ENCODE measurements at places on chromosomes 2 and 18.

DNA sequence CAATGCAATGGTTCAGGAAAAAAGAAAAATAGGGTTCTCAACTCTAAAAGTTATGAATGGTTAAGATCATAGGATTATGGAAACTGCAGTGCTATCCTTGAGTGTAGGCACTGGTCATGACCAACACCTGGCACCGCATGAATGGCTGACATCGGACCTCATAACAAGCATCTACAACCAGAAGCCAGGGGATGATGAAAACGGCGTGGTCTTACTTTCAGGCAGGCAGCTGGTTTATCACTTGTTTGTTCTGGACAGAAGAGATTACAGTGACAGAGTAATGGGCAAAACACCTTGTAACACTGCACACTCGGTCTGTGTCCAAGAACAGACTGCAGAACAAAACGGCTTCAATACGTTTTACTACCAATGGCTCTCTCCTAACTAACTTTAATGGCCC lies 132.8 kb downstream of the STK39 start:
- H3K27ac ChIP-seq = no peak overlapping the region
- DNase-seq = no peak
- H3K4me1 ChIP-seq = 0 out of 2 replicates have a peak, but pooled peaks cover 7% of the 10 kb centered on the region
- H3K36me3 ChIP-seq = no peaks in the 10 kb centered on the region
- no peak overlapping the region for H3K4me3 ChIP-seq
- no peaks in the 10 kb centered on the region for H3K27me3 ChIP-seq

- no peak overlapping the region for H3K4me3 ChIP-seq
- H3K4me1 ChIP-seq = no peaks in the 10 kb centered on the region
- no peaks in the 10 kb centered on the region for H3K27me3 ChIP-seq
- H3K36me3 ChIP-seq = no peaks in the 10 kb centered on the region
- H3K27ac ChIP-seq = no peak overlapping the region
- DNase-seq = no peak
Measured at GRCh38 chr2:170587922-170588321, 127.2 kb upstream of the SP5 start.

DNA sequence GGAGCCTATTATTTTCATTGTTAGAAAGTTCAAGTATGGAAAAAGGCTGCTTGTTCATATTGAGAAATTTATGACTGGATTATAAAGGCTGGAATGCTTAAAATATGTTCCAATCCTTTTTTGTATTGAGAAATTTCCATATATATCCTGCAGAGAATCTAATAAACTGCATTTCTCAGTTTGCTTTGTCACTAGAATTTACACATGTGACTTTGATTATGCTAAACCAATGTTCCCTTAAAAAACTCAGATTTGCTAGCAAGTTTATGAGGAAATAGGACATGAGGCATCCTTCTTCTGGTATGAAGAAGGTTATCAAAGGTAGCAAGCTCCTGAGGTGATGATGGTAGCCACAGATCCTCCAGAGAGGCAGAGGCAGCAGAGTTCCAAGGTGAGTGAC lies 29.2 kb upstream of the DSEL start:
- H3K36me3 ChIP-seq = no peaks in the 10 kb centered on the region
- no peaks in the 10 kb centered on the region for H3K4me1 ChIP-seq
- no peak overlapping the region for H3K27ac ChIP-seq
- H3K4me3 ChIP-seq = no peak overlapping the region
- H3K27me3 ChIP-seq = no peaks in the 10 kb centered on the region

- no peaks in the 10 kb centered on the region for H3K27me3 ChIP-seq
- no peak for DNase-seq
- no peaks in the 10 kb centered on the region for H3K4me1 ChIP-seq
- no peak overlapping the region for H3K27ac ChIP-seq
- no peaks in the 10 kb centered on the region for H3K36me3 ChIP-seq
- no peak overlapping the region for H3K4me3 ChIP-seq
Measured at GRCh38 chr2:217652761-217653639, 349.8 kb downstream of the TNS1 start.

- H3K4me1 ChIP-seq = no peaks in the 10 kb centered on the region
- H3K4me3 ChIP-seq = no peak overlapping the region
- no peak overlapping the region for H3K27ac ChIP-seq
- H3K36me3 ChIP-seq = no peaks in the 10 kb centered on the region
Measured at GRCh38 chr2:2941205-2941604, 436.4 kb downstream of the EIPR1 start.

DNA sequence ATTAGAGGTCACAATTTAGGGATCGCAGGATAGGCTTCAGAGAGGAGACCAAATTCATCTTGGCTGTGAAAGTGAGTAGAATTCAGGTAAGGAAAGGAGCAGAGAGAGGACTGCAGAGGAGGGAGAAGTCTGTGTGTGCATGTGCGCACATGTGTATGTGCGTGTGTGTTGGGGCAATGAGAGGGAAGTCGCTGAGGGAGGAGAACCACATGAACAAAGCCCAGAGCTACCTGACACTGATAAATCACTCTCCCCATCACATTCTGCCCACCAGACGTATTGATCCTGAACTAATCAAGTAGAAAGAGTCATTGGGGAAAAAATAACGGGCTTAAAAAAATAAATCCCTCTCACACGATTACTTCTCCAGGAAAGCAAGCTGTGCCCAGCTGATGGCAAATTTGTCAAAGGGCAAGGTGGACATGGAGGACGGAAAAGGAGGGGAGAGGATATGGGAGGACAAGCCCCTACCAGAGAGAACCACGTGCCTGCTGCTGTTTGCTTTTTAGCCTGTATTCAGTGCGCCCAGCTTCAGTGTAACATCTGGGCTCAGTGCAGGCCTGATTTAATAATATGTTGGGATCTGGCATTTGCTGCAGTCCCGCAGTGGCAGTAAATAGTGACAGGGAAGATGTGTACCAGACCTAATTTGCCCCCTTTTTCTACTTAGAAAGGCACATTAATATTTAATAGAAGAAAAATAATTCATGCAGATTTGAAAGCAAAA lies 307.5 kb downstream of the C1D start:
- no peak overlapping the region for H3K27ac ChIP-seq
- no peak for DNase-seq
- H3K4me3 ChIP-seq = no peak overlapping the region
- H3K36me3 ChIP-seq = no peaks in the 10 kb centered on the region

GRCh38 chr2:162025121-162025911 lies 48.7 kb downstream of the DPP4 start:
- no peak overlapping the region for H3K4me3 ChIP-seq
- H3K27ac ChIP-seq = no peak overlapping the region
- DNase-seq = no peak
- H3K36me3 ChIP-seq = no peaks in the 10 kb centered on the region
- H3K27me3 ChIP-seq = no peaks in the 10 kb centered on the region

GRCh38 chr2:147689220-147689909 lies 155.5 kb upstream of the ACVR2A start:
- no peak overlapping the region for H3K4me3 ChIP-seq
- peaks cover 13% of the 10 kb centered on the region for H3K4me1 ChIP-seq
- H3K27ac ChIP-seq = no peak overlapping the region
- H3K36me3 ChIP-seq = no peaks in the 10 kb centered on the region

GRCh38 chr2:191946471-191947182 lies 99.7 kb upstream of the CAVIN2 start:
- no peak overlapping the region for H3K4me3 ChIP-seq
- DNase-seq = no peak
- H3K4me1 ChIP-seq = no peaks in the 10 kb centered on the region
- no peaks in the 10 kb centered on the region for H3K27me3 ChIP-seq
- H3K27ac ChIP-seq = no peak overlapping the region
- no peaks in the 10 kb centered on the region for H3K36me3 ChIP-seq

- no peak for DNase-seq
- no peak overlapping the region for H3K4me3 ChIP-seq
- H3K27me3 ChIP-seq = no peaks in the 10 kb centered on the region
- H3K4me1 ChIP-seq = 0 out of 2 replicates have a peak, but pooled peaks cover 13% of the 10 kb centered on the region
Measured at GRCh38 chr18:45482286-45482685, 133.0 kb upstream of the SLC14A2 start.

DNA sequence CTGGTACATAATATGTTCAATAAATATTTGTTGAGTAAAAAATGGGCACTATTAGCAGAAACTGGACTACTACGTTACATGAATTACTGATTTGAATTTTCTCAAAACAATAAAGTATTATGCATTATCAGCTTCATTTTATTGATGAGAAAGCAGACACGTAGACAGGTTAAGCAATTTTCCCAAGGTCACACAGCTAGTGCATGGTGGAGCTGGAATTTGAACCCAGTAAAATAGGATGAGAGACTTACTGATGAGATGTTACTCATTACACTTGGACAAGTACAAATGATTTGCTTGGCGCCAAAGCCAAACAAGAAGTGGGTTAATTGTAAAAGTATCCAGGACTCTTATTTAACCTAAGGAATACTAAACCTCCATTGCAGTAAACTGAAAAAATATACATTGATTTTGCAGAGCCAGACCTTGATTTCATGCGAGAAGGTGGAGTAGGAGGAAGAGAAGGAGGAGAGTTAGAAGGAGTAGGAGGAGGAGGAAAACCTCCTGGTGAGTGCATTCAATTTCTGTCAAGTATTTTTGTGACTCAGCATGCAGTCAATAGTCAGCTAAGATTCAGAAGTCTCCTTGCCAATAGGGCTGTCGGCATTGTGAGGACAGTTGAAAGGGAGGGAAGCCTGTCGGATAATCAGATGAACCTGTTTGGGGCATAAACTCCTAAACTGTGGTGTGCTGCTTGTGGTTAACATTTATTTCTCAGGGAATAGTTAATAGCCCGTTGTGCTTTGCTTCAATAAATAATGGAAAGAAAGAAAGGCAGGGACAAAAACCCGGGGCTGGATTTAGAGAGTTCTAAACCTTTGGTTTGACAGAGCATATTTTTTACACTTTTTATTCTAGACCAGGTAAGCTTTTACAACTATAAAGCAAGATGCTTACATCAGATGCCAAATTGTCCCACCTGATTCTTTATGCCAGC lies 77.0 kb upstream of the TACR1 start:
- H3K27me3 ChIP-seq = no peaks in the 10 kb centered on the region
- H3K4me3 ChIP-seq = no peak overlapping the region
- DNase-seq = no peak
- no peaks in the 10 kb centered on the region for H3K4me1 ChIP-seq

GRCh38 chr18:23573626-23574431 lies 12.5 kb downstream of the NPC1 start:
- no peaks in the 10 kb centered on the region for H3K36me3 ChIP-seq
- no peak overlapping the region for H3K27ac ChIP-seq
- peaks cover 14% of the 10 kb centered on the region for H3K4me1 ChIP-seq

DNA sequence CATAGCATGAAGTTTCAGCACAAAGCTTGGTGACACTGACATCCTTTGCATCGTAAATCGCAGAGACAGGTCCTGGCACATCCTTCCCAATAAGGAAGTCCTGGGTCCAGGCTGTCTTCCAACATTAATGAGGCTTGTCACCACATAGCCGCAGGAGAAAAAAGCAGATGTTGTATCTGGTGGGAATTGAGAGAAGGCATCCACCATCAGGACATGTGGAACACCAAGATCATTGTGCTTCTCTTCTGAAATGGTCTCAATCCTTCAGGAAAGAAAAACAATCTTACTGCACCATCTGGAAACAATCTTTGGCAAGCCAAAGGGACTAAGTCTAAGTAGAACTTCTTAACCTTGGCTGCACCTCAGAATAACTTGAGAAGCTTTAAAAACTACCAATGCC lies 119.0 kb upstream of the ARHGAP28 start:
- H3K27me3 ChIP-seq = no peaks in the 10 kb centered on the region
- H3K4me3 ChIP-seq = no peak overlapping the region
- no peaks in the 10 kb centered on the region for H3K4me1 ChIP-seq
- H3K36me3 ChIP-seq = no peaks in the 10 kb centered on the region
- H3K27ac ChIP-seq = no peak overlapping the region

- no peak overlapping the region for H3K27ac ChIP-seq
- DNase-seq = no peak
- H3K27me3 ChIP-seq = no peaks in the 10 kb centered on the region
- H3K4me1 ChIP-seq = no peaks in the 10 kb centered on the region
- no peaks in the 10 kb centered on the region for H3K36me3 ChIP-seq
Measured at GRCh38 chr2:1782514-1782913, 38.2 kb upstream of the PXDN start.

DNA sequence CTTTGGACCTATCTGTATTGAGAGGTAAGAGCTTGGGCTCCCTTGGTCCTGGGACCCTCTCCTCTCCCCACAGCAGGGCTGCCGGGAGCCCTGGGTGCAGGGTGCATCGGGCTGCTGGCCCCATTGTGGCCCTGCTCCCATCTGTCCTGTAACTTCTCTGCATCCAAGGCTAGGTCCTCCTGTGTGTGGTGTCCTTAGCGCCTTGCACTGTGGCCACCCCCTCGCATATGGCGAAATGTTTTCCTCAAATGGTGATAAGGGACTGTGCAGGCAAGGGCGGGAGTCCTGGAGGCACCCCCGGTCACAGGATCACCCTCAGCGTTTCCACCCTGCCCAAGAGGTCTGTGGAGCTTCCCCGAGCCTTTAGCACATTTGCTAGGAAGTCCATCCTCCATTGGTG lies 208.2 kb downstream of the SH3RF3 start:
- H3K36me3 ChIP-seq = no peaks in the 10 kb centered on the region
- no peak overlapping the region for H3K27ac ChIP-seq
- no peak for DNase-seq
- no peaks in the 10 kb centered on the region for H3K27me3 ChIP-seq
- H3K4me3 ChIP-seq = no peak overlapping the region

DNA sequence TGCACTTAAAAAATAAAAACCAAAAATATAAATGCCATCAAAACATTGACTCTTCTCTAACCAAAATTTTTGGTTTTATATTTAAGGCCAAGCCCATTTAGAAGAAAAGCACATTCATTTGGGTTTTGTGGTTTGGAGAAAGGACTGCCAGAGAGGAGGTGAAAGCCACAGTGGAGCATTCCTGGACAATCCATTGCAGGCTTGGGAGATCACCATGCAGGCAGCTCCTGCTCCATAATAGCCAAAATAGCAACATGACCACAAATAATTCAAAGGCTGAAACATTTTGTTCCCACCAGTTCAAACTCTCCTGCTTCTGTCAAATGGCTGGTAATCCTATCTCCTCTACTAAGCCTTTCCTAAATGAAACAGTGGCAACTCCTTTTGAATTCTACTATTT lies 73.5 kb downstream of the GALNT3 start:
- no peaks in the 10 kb centered on the region for H3K4me1 ChIP-seq
- H3K27ac ChIP-seq = no peak overlapping the region
- no peak for DNase-seq
- no peaks in the 10 kb centered on the region for H3K27me3 ChIP-seq

GRCh38 chr2:48343571-48344440 lies 186.1 kb upstream of the STON1 start:
- H3K4me3 ChIP-seq = peak overlapping the region; percentile 38
- peak; percentile 66 for DNase-seq
- H3K36me3 ChIP-seq = peaks cover 14% of the 10 kb centered on the region

DNA sequence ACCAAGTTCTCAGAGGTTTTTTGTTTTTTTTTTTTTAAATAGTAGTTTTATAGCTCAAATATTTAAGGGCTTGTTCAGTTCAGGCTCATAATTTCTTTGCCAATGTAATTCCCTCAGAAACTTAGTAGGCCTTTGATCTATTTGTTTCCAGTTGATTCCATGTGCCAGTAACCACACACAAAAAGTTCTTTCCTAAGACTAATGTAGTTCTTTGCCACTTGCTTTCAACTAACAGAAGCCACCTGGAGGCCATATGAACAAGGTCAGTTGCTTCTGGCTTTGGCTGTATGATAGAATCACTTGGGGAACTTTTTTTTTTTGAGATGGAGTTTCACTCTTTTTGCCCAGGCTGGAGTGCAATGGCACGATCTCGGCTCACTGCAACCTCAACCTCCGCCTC lies 100.7 kb downstream of the DTNB start:
- H3K27ac ChIP-seq = no peak overlapping the region
- H3K4me3 ChIP-seq = no peak overlapping the region
- no peaks in the 10 kb centered on the region for H3K36me3 ChIP-seq
- H3K27me3 ChIP-seq = no peaks in the 10 kb centered on the region

- no peak for DNase-seq
- H3K4me3 ChIP-seq = no peak overlapping the region
- H3K4me1 ChIP-seq = peaks cover 21% of the 10 kb centered on the region
- no peak overlapping the region for H3K27ac ChIP-seq
Measured at GRCh38 chr2:105593221-105593967, 151.3 kb upstream of the NCK2 start.
